CD14-positive monocyte (primary cell): ENCODE measurements at places on chromosomes 5 and 9. TPM values are rescaled to one million over a fixed set of nuclear protein-coding genes. Genes with fewer than 3 reads are reported as not detected.

GABRA6 gene
- polyA plus RNA-seq = not detected

PCDHA12 gene
- not detected for polyA plus RNA-seq

LMX1B gene
- polyA plus RNA-seq = not detected in 2 replicates

LHX2 gene
- not detected for polyA plus RNA-seq

NEURL1B gene
- polyA plus RNA-seq = 0.01 and 0.19 TPM in 2 replicates

MLANA gene
- not detected for polyA plus RNA-seq

LAMC3 gene
- not detected for polyA plus RNA-seq

KCNT1 gene
- polyA plus RNA-seq = not detected

LURAP1L gene
- polyA plus RNA-seq = not detected

ISL1 gene
- polyA plus RNA-seq = not detected

UIMC1 gene
- 19.1 TPM for polyA plus RNA-seq

FOXI1 gene
- polyA plus RNA-seq = not detected in 2 replicates
